ENCODE measurements at places on chromosomes 4 and X.

- DNase-seq: no peak
Observed at GRCh38 chr4:79450053-79450452, 42.0 kb upstream of the GK2 start.

DNA sequence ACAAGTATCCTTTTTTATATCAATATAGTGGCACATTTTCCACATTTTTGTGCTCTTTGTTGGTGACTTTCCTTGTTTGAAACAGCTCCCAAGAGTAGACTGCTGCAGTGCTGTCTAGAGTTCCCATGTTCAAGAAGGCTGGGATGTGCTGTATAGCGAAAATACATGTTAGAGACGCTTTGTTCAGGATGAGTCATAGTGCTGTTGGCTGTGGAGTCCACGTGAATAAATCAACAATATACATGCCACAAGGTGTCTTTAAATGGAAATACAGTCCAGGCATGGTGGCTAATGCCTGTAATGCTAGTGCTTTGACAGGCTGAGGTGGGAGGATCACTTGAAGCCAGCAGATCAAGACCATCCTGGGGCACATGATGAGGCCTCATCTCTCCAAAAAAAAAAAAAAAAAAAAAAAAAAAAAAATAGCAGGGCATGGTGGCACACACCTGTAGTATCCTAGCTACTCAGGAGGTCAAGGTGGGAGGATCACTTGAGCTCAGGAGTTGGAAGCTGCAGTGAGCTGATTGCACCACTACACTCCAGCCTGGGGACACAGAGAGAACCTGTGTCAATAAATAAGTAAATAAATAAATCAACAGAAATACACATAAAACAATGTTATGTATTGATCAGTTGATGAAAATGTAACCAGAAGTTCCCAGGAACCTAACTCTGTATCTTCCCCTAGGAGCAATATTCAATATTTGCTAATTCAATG lies 256.8 kb upstream of the STS start:
- DNase-seq: no peak

GRCh38 chrX:120036704-120037103 lies 40.8 kb downstream of the RHOXF2B start:
- no peak for DNase-seq

DNA sequence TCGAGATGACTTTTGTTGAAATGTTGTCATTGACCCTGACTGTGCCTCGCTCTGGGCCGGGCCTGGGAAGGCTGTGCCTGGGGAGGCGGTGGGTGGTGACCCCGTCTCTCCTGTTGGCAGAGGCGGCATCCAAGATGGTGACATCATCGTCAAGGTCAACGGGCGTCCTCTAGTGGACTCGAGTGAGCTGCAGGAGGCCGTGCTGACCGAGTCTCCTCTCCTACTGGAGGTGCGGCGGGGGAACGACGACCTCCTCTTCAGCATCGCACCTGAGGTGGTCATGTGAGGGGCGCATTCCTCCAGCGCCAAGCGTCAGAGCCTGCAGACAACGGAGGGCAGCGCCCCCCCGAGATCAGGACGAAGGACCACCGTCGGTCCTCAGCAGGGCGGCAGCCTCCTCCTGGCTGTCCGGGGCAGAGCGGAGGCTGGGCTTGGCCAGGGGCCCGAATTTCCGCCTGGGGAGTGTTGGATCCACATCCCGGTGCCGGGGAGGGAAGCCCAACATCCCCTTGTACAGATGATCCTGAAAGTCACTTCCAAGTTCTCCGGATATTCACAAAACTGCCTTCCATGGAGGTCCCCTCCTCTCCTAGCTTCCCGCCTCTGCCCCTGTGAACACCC lies 36.4 kb downstream of the HTRA3 start:
- DNase-seq: peak; percentile 37

- peak; percentile 23 for DNase-seq
Observed at GRCh38 chr4:19026281-19026680, 1004.7 kb upstream of the LCORL start.

GRCh38 chr4:155640751-155641150 lies 25.9 kb upstream of the GUCY1A1 start:
- DNase-seq: no peak

DNA sequence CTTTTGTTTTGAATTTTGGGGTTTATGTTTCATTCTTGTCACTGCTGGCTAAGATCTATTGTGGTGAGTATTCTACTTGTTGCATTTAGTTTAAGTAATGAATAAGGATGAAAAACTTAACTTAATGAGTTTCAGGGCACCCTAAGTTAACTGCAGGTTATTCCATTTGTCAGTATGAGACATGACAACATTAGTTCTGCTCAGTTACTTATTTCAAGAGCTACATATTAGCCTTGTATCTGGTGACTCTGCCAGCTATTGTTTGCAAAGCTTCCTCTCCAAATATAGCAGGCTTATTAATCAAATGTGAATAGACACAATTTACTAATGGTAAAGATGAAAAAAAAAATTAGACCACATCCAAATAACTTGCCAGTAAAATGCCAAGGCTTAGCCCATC lies 567.1 kb downstream of the IL15 start:
- no peak for DNase-seq

- DNase-seq: no peak
Observed at GRCh38 chrX:55028040-55028439, 2.7 kb downstream of the ALAS2 start.

- no peak for DNase-seq
Observed at GRCh38 chrX:77719388-77719787, 66.6 kb downstream of the ATRX start.
